ENCODE measurements at places on chromosomes 12 and 14.

- DNase-seq = no peak
Measured at GRCh38 chr12:18932211-18932610, 194.3 kb downstream of the CAPZA3 start.

- DNase-seq = no peak
Measured at GRCh38 chr12:103495469-103496456, at the start of gene C12orf42. Gene C12orf42, minus strand, starts transcription at chr12:103495968. Its CDS starts 17,542 bp downstream, at chr12:103478426.

DNA sequence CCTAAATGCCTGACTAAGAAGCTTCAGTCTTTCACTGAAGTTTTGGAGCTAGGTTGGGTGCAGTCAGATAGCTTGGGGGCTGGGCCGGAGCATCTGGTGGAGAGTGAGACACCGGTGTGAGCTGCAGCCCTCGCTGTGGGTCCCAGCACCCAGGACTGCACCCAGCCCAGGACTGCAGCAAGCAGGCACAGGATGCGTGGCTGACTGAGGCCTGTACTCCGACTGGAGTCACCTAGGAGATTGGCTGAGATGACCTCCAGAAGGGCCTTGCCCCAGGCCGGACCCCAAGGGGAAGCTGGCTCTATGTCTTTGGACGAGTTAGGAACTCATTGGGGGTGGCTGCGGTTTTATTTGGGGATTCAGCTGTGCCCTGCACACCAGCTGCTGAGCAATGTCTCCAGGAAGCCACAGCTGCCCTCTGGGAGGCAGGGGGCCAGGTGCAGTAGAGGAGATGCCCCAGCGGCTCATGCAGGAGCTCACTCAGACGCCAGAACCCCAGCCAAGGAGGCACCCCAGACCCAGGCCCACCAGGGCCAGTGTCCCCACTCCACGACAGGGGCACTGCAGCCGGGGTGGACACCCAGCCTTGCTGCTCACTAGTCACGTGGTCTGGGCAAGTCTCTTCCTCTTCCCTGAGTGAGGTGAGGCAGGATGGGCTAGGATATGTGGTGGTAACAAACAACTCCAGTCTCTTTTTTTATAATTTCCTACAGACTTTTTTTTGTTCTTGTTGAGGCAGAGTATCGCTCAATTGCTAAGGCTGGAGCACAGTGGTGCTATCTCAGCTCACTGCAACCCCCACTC, 31.8 kb upstream of the RCOR1 start:
- DNase-seq = no peak

DNA sequence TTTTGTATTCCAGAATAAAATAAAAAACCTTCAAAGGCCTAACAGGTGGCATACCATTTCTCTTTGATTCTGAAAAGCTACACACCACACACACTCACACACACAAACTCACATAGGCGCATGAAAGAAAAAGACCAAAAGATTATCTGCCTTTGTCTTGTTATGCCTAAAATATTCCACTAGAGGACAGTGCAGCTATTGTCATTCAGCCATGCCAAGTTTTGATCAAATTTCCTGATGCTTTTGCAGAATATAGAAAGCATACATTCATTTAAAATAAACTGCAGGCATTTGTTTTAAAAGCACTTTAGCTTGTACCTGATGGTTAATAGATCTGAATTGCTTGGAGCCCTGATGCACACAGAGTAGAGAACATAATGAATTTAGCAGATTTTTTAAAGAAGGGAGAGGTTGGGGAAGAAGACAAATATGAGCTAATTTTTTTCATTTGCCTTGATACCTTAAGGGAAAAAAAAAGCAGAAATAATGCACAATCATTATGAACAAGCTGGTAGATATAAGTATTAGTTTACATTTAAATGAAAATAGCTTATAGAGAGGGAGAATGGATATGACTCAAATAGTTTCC, 1766.9 kb upstream of the SEL1L start:
- DNase-seq = no peak

GRCh38 chr14:64775081-64775777, 71.0 kb downstream of the PLEKHG3 start:
- peak; percentile 45 for DNase-seq

DNA sequence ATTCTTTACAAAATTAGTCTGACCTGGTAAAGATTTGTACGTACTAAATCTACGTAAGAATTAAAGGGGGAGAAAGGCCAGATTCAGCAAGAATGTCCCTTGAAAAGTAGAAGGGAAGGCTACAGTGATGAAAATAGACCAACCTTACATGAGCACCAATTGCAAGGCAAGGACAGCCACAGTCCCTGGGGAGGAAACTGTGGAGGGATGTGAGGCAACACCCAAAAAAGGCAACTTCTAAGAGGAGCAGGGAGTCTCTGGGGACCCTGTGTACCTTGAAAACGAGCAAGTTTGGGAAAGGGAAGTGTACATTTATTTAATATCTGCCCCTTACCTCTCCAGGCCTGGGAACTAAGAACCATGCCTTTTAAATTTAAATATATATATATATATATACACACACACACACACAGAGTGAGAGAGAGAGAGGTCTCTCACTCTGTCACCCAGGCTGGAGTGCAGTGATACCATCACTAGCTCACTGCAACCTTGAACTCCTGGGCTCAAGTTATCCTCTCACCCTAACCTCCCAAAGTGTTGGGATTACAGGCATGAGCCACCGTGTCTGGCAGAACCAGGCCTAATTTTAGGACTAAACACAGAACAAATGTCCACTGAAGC, 56.4 kb downstream of the TMCC3 start:
- DNase-seq = peak; percentile 74

DNA sequence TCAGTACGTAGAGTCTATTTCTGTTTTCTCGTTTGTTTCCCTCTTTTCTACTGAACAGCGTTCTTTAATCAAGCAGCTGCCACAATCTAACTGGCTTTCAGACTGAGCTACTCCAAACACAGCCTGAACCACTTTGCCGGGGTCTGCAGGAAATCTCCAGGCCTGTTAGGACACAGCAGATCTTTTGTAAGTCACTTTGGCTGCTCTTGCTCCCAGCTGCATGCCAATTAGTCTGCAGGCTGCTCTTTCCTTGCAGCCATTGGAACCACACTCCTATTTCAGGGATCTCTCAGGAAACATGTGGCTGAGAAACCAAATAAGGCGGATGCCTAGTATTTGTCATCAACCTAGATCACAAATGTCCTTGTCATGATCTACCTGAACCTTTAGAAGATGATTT, 73.6 kb downstream of the TMTC1 start:
- peak; percentile 39 for DNase-seq

GRCh38 chr12:94977766-94978468, 25.6 kb downstream of the NDUFA12 start:
- DNase-seq = no peak

DNA sequence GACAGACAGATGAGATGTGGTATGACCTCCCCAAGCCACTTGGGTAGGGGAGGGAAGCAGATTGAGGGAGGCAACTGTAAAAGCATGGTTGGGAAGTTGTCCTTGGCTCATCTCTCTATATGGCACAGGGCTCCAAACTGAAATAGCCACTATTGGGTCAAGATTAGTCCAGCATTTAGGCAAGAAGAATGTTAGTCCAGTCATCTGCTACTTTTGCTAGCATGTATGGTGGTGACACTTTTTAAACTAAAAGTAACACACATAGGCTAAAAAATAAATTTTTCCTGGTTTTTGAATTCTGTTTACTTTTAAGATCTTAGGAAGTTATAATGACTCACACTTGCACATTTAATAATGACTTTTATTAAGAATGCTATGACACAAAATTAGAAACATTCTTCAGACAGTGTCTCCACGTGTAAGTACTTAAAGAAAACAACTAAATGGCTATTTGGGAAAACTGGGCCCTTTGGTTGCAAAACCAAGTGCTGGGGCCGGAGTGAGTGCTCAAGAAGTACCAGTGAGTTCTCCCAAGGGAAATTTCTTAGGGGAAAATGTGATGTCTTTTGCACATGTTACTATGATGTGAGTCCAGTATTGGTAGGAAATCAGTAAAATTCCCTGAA, 179.1 kb upstream of the HIF1A start:
- no peak for DNase-seq

GRCh38 chr12:13581031-13581430, 384.5 kb downstream of the EMP1 start:
- DNase-seq = no peak

- DNase-seq = no peak
Measured at GRCh38 chr12:112381406-112381882, 787 bp downstream of the HECTD4 start.
